Stimulated activated CD4-positive, alpha-beta T cell treated with anti-CD3 and anti-CD28 coated beads, Interleukin-1b, Interleukin-23, amount 100 ng/mL, for 1 hour (primary cell): ENCODE measurements at places on chromosomes 13 and 19.

GRCh38 chr19:18386543-18387271 lies 749 bp downstream of the GDF15 start:
- DNase-seq, result no peak

- DNase-seq, result no peak
Measured at GRCh38 chr19:30107251-30107650, 165.2 kb downstream of the URI1 start.

DNA sequence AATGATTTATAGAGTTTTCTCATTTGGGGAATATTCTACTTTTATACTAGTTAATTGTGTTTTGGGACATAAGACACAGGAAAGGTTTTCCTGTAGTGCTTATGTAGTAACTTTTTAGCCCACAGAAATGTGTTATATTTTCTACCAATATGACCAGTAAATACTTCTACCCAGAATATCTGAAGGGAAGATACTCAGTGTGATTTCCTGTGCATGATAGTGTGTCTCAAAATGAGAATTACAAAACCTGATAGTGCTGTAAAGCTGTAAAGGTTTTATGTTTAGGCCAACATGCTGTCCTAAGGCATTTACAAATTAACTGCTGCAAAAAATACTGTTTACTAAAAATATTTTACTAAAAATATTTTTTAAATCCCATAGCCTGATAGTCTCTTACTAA lies 126.8 kb downstream of the RXFP2 start:
- DNase-seq, result no peak

- DNase-seq, result no peak
Measured at GRCh38 chr13:51865838-51866237, 4.1 kb downstream of the CCDC70 start.

- DNase-seq, result no peak
Measured at GRCh38 chr13:104442536-104442935, 1376.3 kb upstream of the SLC10A2 start.
